ENCODE measurements at places on chromosomes 3 and 15.

- DNase-seq = no peak
Observed at GRCh38 chr3:30535525-30535924, 70.9 kb upstream of the TGFBR2 start.

- peak; percentile 1 for DNase-seq
Observed at GRCh38 chr3:42701371-42702065, 1.1 kb downstream of the HHATL start.

GRCh38 chr3:196970547-196971093, 2.0 kb upstream of the PIGZ start:
- no peak for DNase-seq

DNA sequence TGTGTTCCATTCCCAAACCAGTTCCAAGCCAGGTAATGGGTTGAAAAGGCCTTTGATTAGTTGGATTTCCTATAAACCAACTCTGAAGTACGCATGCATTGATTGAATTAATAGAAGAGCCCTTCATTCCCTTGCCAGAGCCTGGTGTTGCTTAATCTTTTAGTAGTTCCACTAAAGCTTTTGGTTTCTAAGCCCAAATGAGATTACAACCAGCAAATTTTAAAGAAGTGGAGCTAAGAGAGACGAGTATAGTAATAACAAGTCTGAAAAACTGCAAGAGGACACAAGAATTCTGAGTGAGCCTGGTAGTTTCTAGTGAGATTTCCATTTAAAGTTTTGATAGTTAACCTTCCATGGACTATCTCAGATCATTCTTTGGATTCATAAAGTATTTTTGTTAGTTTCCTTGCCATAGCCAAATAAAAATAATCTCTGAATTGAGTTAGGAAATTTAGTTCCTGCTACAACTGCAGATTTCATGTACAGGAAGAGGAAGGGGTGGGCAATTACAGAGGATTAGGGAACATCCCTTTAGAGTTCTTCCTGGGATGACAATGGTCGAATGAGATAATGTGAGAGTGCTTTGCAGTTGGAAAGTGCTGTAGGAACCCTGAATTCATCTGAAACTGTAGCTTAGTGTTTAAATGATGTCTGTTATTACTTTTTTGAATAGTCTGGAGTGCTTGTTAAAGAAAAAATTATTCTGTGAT, 136.8 kb downstream of the FNDC3B start:
- DNase-seq = no peak

GRCh38 chr3:195214381-195214780, 56.6 kb downstream of the XXYLT1 start:
- no peak for DNase-seq

GRCh38 chr3:195929452-195929851, 21.1 kb upstream of the TNK2 start:
- no peak for DNase-seq

DNA sequence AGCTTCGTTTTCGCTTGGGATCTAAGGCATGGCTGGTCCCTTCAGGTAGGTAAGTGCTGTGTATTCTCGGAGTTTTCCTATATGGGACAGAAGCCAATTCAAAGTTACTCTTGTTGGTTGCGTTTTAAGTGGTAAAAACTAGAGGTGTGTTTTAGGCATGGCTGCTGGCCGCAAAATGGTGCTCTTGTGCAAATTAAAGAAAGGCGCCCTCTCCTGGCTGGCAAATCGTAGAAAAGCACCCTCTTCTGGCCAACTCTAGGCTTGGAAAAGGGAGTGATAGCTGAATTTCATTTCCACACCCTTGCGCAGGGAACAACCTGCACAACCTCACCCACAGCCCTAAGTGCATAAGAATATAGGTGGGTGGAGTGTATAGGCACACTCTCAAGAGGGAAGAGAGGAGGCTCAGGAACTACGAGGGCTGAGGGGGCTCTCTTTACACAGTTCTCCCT, 23.5 kb downstream of the DRD3 start:
- no peak for DNase-seq

DNA sequence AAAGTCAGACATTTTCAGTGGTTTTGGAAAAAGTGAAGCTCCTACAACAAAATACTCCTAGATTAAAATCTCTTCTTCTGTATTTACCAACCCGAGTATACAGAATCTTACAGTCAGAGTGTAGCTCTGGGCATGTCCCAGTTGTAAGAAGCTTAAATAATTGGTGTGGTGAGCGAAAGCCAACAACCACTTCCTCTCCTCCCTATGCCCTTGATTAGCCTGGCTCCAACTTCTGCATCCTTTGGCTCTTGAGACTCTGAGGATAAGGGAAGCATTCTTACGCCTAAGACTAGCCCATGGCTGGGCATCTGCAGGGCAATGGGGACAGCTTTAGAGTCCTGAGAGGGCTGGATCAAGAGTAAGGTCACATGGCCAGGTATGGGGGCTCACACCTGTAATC, 25.5 kb downstream of the RFT1 start:
- no peak for DNase-seq

DNA sequence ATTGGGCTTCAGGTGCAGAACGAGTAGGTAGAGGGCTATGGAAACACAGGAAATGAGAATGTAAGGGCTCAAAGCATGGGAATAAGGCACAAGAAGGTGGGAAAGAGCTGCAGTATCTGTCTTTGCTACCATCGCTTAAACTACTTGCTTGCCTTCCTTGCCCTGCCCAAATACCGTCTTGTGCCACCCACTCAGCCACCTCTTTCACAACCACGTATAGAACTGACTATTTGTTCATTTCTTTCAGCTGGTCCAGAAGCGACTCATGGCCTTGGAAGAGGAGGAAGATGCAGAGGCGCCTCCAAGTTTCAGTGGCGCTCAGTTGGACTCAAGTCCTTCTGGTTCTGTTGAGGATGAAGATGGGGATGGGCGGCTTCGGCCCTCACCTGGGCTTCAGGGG, 11.8 kb downstream of the LPCAT4 start:
- no peak for DNase-seq

DNA sequence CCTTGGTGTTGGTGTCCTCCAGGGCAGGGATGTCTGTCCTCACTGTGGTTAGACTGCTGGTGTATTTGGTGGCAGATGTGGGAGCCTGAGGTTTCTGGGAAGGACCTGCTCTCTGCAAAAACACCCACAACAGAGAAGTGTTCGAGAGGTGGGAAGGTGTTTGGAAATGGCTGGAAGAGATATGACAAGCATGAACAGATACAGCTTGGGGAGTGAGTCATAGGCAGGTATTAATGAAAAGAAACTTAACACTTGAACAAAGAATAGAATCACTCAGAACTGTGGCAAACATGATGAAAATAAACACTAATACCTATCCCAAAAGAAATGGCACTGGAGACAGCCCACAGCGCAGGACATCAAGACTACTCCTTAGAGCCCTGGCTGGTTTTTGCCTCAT, 192.4 kb upstream of the RORA start:
- no peak for DNase-seq

DNA sequence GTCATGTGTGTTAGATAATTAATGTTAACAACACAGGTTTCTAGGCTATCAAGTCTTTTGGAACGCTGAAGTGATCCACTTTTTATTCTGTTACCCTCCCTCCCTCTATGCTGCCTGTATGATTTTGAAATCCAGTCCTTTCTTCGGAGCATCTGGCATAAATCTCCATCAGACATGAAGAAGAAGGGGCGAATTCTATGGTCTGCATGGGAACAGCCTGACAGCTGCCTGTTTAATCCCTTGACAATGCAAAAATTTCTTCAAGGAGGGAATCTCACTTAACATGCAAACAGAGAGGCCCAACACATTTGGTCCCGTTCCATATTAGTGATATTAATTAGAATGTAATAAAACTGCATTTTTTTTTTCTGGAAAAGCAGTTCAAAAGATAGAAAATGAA, 145.2 kb downstream of the VGLL3 start:
- DNase-seq = peak; percentile 85

GRCh38 chr15:98896802-98897732, 110.5 kb downstream of the PGPEP1L start:
- DNase-seq = no peak

DNA sequence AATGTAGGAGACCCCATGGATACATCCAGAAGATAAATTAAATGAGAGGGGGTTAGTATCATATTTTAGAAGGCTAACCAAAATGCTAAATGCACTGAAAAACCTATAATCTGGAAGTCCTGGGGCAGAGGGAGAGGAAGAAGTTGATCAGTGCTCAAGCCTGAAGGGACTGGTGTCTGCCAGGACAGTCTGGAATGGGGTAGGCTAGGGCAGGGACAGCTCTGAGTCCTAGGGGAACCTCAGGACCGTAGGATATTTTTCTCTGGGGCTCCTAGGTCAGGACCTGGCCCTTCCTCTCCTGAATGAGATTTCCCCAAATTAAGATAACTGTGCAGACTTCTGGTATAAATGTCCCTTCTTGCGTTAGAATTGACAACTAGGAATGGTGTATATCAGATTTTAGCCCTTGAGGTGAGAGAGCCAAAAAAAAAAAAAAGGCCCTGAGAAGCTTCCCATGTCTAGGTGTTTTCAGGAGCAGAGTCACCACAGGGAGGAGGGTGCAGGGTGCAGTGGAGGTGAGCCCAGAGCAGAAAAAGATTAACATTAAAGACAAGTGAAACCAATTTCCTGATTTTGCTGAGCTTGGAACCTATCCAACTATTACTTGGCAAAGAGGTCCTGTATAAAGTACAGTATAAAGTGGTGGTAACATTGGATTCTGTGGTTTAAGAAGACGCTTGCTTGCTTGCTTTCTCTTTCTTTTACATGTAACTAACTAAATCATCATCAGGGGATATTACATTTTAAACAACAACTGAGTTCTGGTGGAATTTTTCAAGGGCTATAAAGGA, 63.5 kb downstream of the HACD2 start:
- no peak for DNase-seq

GRCh38 chr3:138946663-138947494, at the start of the genes FOXL2 and FOXL2NB:
Gene FOXL2, minus strand, starts transcription at chr3:138947137. Its CDS starts 415 bp downstream, at chr3:138946722.
Gene FOXL2NB, plus strand, starts transcription at chr3:138947217. Its CDS starts 148 bp downstream, at chr3:138947365.
- peak; percentile 58 for DNase-seq

- DNase-seq = no peak
Observed at GRCh38 chr15:35496585-35496984, 49.4 kb downstream of the DPH6 start.

GRCh38 chr3:53457068-53457467, 37.3 kb upstream of the CACNA1D start:
- no peak for DNase-seq
